ENCODE measurements at places on chromosomes 6 and 20.
A peak's percentile ranks its signal among the peaks of the same experiment; 100 is the strongest.

DNA sequence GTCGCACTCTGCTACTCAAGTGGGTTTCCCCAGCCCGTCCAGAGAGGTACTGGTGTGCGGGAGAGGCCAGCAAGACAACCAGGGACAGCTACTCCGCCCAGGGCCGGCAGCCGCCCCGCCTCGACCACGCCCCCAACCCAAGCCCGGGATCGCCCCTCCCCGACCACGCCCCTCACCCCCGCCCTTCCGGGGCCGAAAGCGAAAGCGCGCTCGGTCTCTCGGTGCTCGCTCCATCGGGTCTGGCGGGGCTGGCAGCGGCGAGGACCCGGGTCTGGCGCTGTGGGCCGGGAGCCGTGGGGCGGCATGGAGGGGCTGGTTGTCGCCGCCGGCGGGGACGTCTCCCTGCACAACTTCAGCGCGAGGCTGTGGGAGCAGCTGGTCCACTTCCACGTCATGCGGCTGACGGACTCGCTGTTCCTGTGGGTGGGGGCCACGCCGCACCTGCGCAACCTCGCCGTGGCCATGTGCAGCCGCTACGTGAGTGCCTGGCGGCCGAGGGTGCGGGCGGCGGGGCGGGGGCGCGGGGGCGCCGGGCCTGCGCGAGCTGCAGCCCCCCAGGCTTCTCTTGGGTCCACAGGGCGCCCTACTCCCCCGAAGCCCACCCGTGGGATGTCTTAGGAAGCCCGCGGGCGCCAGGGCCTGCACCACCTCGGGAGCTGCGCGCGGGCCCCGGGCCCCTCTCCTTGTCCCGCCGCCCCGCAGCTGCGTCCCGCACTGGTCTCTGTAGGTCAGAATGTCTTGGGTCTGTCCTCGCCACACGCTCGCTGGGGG, at the start of gene PSMG4:
TSS of gene PSMG4 (plus strand) at position 228 of the 771 bp plus-strand sequence. CDS start at position 304, 76 bp downstream.
- DNase-seq: peak; percentile 50

- DNase-seq: no peak
Measured at GRCh38 chr6:32615885-32616532, 21.2 kb upstream of the HLA-DQA1 start.

- DNase-seq: no peak
Measured at GRCh38 chr6:148998704-148999103, 251.9 kb downstream of the UST start.

DNA sequence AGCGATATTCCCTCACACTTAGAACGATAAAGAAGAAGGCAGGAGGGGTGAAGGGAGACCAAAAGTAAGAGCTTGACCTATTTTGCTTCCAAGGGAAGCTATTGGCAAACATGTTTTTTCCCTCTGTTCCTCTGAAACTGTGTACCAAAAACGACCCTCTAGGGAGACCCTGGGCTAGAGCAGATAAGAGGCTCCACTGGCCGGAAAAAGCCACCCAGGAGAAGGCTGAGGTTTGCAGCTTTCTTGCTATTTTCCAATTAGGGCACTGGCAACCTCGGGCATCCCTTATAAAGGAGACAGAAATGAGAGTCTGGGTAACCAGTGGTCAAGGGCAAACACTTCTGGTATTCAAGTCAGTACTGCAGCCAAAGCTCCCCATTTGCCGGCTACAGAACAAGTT, 168.0 kb downstream of the KIF16B start:
- no peak for DNase-seq

DNA sequence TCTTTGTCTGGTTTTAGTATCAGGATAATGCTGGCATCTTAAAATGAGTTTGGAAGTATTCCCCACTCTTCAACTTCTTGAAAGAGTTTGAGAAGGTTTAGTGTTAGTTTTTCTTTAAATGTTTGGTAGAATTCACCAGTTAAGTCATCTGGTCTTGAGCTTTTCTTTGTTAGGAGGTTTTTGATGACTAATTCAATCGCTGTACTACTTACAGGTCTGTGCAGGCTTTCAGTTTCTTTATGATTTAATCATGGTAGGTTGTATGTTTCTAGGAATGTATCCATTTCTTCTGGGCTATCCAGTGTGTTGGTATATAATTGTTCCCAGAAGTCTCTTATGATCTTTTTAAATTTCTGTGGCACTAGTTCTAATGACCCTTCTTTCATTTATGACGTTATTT, 215.5 kb downstream of the LRFN2 start:
- no peak for DNase-seq

DNA sequence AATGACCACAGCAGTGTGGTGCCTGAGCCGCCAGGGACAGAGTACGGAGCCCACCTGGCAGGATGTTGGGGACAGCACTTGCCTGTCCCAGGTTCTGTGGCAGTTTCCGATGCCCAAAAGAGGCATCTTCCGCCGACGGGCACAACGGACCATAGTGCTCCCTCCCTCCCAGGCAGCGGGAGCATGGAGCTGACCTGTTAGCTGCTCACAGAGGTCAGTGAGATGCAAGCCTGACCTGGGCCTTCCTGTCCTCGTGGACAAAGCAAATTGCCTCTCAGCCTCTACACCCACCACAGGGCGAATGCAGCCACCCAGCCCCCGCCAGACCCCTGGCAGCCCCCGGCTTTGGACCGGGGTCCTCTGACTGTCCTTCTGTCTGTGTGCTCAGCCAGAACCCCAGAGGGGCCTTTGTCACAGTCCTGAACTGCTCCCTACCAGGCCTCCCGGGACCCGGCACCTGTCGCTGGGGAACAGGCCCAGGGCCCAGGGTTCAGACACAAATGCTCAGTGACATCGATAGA, 16.2 kb upstream of the FRMD1 start:
- no peak for DNase-seq

GRCh38 chr20:20461551-20461950, 93.6 kb downstream of the INSM1 start:
- no peak for DNase-seq

DNA sequence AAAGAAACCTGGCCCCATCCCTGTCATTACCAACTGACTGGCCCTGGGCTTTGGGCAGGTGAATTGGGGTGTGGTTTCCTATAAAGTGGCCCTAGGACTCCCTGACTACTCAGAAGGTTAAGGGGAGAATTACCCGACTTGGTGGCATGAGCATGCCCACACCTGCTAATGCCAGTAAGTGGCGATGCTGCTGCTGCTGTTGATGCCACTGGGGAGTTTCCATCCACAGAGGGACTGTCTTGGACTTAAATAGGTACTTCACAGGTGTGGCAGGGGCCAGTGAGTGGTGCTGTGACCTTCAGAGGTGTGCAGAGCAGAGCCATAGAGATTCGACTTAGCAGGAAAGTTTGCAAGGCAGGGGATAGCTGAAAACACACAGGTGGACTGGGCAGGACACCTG, 32.6 kb upstream of the MDFI start:
- DNase-seq: no peak

DNA sequence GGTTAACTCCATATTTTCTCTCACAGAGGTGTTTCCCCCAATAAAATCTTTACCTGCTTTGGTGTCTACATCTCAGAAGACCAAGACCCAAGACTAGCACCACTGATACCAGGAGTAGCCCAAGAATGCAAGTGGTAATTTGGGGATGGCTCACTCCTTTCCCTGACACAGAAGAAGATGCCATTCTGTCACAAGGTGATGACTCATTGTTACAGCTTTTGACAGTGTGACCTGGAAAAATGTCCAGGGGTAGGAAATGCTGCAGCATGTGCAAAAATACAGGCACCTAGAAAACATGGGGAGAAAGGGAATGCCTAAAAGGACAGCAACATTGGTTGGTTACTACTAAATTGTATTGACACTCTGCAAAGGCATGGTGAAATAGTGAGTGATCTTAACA, 254.0 kb upstream of the GJE1 start:
- DNase-seq: no peak

- DNase-seq: no peak
Measured at GRCh38 chr6:18244251-18244650, 20.1 kb downstream of the DEK start.

DNA sequence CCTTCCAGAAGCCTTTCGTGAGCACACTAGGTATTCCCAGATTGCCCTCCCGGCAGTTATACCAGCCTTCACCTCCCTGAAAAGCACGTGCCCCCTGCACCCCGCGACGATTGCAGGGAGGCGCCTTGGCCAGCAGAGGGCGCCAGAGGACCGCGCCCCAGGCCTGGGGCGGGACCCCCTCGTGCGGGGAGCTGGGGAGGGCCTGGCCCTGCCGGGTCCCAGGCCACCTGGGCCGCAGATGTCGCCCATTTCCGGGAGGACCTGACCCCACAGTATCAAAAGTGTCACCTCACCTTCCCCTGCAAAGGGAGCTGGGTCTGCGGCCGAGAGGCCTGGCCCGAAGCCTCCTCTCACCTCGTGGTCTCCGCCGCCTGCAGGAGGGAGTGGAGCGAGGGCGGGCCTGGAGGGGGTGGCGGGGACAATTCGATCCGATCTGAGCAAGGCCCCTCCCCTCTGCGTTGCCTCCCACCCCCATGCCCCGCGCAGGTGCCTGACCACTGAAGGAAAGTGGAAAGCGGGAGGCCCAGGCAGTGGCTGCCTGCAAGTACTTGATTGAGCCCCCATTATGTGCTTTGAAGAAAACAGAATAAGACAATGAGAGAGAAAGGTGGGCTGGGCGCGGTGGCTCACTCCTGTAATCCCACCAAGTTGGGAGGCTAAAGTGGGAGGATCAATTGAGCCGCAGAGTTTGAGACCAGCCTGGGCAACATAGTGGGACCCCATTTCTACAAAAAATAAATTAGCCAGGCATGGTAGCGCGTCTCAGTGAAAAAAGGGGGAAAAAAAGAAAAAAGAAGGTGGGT, 3.5 kb upstream of the SNAI1 start:
- DNase-seq: no peak

GRCh38 chr6:153312634-153313033, 181.6 kb upstream of the RGS17 start:
- DNase-seq: peak; percentile 14

DNA sequence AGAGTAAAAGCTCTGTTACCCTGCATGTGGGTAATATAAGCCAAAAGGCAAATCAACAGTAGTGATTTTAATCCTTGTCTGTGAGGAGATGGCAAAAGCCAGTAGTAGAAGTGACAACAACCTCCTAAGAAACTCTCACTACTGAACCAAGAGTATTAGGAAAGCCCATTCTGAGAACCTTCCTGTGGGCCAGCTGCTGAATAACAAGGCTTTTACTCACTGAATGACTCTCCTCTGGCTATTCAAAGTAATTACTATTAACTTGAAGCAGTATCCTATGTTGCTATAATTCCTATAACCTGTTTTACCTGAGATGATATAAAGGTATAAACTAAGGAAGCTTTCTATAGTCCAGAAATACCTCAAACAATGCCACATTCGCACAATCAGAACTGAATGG, 55.1 kb downstream of the CHD6 start:
- no peak for DNase-seq

DNA sequence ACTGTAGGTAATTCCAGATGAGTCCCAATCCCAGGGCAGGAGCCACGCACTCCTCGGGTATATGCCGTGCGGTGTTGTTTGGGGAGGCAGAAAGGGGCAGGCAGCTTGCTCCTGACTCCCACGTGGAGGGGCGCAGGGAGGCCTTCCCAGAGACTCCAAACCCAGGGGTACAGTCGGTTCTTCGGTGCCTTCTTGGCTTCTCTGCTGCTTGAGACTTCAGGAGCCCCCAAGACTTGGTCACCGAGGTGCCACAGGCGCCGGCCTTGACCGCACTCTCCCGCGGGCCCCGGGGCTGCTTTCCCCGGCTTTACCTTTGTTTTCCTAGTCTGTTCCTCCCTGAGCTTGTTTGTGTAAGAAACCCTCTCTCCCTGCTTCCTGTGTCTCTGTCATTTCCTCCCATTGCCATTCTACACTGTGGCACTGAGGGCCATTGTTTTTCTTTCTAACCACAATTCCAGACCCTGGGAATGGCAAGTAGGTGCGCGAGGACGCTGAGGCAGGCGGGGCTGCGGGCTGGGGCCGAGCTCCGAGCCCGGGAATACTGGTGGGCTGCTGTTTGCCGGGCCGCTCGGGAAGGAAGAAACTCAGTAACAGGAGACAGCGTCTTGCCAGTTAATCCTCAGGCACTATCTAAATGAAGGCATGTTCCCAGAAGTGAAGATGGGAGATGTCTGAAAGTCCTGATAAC, 215.6 kb upstream of the HEY2 start:
- no peak for DNase-seq

- DNase-seq: no peak
Measured at GRCh38 chr6:47934023-47934422, 152.2 kb downstream of the OPN5 start.

All from non-pigmented ciliary epithelial cell (primary cell).